ENCODE measurements at places on chromosomes 7 and 10.

GRCh38 chr10:4390219-4390618 is 435.8 kb upstream of the AKR1E2 start:
- DNase-seq: no peak

- DNase-seq: no peak
Measured at GRCh38 chr7:2785071-2785500, 59.0 kb downstream of the GNA12 start.

DNA sequence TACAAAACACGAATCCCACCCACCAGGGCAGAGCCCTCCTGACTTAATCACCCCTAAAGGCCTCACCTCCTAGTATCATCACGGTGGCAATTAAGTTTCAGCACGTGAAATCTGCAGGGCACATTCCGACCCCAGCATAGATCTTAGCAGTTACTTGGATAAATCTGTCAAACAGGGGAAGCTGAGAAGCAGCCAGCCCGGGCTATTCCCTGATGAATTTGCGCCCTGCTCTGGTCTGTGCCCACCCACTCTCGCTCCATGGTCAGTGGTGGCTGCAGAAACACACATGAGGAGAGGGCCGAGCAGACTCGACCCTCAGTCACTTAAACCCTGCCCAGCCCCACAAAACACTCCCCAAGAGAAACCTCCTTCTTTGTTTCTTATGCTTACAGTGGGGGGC is 28.7 kb downstream of the INSIG1 start:
- no peak for DNase-seq

- DNase-seq: no peak
Measured at GRCh38 chr7:143507094-143507518, 29.4 kb downstream of the TAS2R41 start.

DNA sequence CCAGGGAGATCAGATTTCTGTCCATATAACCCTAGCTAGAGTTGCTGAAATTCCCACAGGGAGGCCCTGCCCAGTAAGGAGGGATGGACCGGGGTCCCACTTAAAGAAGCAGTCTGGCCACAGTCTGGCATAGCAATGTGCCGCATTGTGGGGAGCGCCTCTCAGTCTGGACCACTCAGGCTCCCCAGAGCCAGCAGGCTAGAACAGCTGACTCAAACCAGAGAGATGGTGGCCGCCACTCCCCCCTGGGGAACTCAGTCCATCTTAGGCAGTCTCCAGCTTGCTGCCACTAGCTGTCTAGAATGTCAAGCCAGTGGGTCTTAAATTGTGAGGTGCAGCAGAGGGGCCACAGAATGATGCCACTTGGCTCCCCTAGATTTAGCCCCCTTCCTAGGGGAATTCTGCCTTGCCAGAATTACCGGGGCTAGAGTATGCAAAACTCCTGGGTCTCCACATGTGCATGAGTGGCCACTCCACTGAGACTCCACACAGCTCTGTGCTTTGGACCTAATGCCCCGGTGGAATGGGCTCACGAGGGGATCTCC is 133.3 kb upstream of the LANCL2 start:
- DNase-seq: no peak

GRCh38 chr10:70974351-70974901 is 86.1 kb upstream of the PCBD1 start:
- no peak for DNase-seq

DNA sequence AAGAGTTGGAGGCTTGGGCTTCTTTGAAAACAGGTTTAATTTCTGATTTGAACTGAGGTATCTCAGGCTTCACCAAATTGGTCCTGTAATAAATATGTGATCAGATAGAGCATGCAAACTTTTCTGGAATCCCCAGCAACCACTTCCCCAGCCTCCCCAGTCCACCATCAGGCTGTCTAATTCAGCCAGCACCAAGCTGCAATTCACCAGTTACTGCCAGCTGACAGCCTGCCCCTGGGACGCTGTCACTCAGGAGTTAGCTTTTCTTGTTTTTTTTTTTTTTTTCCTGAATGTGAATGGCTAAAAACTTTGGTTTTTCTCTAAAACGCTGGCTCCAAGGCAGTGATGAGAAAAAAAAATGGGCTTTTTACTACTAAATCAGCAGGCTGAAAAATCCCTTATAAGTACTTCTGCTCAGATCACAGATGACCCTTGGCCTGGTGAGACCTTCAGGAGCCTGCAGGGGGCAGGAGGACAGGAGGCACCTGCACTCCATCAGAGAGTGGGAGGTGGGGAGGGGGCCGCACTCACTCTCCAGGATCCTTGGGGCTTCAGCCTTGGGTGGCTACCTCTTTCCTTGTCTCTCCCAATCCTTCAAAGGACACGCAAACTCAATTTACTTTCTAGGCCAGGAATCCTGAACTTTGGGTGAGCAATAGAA is 349.4 kb downstream of the GATA3 start:
- no peak for DNase-seq

GRCh38 chr7:87687653-87688254 is 59.6 kb downstream of the RUNDC3B start:
- no peak for DNase-seq

- DNase-seq: no peak
Measured at GRCh38 chr10:116398224-116398623, 29.4 kb upstream of the PNLIPRP3 start.

DNA sequence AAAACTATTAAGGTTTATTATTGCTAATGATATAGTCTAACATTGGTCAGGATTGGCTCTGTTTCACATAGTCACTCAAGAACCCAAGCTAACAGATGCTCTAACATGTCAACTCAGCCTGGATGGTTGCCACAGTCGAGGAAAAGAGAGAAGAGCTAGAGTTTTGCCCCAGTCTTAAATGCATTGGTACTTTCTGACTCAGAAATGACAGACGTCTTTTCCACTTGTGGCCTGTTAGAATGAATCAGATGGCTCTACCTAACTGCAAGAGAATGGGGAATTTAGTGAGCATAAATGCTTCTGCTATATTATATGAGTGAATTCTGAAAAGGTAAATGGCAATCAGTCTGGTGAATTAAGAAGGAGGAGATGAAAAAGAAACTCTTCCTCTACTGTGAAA is 13.9 kb downstream of the HECTD2 start:
- no peak for DNase-seq

GRCh38 chr10:2244471-2244870 is 507.1 kb upstream of the ADARB2 start:
- DNase-seq: no peak

- no peak for DNase-seq
Measured at GRCh38 chr7:132609906-132610520, 33.7 kb upstream of the PLXNA4 start.

GRCh38 chr7:117325836-117326235 is 3.0 kb upstream of the WNT2 start:
- DNase-seq: no peak

DNA sequence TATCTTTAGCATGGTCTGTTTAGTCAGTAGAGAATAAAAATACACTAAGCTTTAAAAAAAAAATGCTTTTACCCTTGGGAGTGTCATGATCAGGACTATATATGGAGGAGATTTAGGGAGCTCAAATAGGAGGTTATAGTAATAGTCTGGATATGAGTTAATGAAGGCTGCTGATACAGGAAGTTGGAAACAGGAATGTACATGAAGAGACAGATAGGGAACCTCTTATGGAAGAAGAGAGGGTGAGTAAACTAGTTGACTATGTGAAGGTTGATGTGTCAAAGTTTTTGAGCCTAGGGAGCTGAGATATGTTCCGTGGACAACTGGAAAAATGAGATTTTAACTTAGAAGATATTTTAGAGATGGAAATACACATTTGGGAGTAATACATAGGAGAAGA is 472.0 kb upstream of the FZD8 start:
- no peak for DNase-seq

DNA sequence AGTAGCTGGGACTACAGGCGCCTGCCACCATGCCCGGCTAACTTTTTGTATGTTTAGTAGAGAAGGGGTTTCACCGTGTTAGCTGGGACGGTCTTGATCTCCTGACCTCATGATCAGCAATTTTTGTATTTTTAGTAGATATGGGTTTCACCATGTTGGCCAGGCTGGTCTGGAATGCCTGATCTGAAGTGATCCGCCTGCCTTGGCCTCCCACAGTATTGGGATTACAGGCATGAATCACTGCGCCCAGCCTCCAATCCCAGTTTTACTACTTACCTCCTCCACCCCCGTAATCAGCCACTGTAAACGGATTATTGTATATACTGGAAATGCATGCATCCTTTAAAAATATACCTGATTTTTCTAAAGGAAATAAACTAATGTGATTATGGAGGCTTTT is 35.1 kb upstream of the MTPN start:
- no peak for DNase-seq

DNA sequence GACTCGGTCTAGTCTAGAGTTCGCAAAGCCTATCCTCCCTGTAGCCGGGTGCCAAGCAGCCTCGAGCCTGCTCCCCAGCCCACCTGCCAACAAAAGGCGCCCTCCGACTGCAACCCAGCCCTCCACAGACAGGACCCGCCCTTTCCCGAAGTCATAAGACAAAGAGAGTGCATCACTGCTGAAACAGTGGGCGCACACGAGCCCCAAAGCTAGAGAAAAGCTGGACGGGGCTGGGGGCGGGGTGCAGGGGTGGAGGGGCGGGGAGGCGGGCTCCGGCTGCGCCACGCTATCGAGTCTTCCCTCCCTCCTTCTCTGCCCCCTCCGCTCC is 622 bp upstream of the COL1A2 start:
- no peak for DNase-seq

DNA sequence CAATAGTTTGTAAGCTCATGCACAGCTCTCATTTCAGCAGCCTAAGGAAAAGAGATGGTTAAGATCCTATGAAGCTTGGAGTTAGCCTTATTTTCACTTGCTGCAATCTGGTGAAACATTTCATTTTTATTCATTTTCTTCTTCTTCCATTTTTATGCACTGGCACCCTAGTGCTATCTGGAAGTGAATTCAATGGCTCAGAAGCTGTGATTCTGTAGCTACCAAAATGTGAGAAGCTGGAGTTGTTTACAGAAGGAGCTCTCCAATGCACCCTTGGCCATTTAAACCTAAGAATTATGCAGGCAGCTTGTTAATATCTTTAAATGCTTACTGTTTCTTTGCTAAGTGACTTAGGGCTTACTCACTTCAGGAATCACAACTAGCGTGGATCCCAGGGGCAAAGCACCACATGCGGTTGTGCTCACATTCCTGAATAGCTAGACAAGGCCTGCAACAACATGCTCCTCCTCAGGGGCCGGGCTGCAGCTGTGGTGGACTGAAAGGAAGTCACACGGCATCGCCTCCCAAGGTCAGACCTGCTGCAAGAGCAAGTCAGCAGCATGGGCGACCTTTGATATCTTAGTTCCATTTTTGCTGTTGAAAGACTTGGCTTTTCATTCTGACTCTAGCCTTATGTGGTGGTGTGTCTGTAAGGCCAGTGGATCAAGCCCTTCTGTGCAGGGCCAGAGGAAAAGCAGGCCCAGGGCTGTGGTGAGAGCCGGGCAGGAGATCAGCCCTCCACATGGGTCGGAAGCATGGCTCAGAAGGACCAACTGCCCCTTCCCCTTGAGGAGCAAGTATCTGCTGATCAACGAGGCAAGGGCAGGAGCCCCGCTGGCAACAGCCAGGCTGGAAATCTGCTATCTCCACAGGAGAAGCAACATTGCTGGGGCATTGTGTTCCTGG is 91.9 kb upstream of the MBL2 start:
- peak; percentile 79 for DNase-seq

- DNase-seq: no peak
Measured at GRCh38 chr7:155263581-155264143, 34.0 kb upstream of the INSIG1 start.

DNA sequence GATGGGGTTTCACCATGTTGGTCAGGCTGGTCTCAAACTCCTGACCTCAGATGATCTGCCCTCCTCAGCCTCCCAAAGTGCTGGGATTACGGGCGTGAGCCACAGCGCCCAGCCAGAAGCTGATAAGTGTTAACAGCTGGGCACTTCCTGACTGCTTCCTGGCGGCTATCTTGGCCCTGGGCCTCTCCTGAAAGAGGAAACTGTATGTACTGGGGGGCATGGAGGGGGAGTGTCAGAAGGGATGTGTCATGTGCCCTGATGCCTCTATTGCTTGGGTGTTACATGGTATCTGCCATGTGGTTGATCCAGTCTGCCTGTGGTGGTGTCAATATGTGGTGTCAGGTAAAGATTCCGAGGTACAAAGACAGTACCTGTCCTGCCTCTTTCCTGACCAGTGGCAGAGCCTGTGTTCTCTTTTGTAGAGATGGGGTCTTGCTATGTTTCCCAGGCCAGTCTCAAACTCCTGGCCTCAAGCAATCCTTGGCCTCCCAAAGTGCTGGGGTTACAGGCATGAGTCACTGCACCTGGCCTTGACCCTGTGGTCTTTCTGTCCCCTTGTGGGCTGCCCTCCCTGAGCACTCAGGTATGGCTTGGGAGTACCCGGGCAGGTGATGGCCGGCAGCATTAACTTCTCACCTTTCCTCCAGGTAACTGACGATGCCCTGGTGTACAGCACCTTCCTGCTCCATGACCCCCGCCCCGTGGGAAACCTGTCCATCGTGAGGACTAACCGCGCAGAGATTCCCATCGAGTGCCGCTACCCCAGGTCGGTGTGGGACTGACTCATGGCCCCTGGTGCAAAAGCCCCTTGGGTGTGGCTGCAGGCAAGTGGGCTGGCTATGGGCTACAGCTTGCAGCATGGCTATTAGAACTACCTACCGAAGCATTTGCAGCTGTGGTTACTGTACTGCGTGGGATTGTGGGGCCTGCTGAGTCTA is 4.4 kb downstream of the ZP3 start:
- DNase-seq: no peak

GRCh38 chr7:27130540-27131389 is at the start of gene HOXA4:
HOXA4 (minus strand) TSS chr7:27130757; CDS start chr7:27130733, 24 bp downstream.
- no peak for DNase-seq

DNA sequence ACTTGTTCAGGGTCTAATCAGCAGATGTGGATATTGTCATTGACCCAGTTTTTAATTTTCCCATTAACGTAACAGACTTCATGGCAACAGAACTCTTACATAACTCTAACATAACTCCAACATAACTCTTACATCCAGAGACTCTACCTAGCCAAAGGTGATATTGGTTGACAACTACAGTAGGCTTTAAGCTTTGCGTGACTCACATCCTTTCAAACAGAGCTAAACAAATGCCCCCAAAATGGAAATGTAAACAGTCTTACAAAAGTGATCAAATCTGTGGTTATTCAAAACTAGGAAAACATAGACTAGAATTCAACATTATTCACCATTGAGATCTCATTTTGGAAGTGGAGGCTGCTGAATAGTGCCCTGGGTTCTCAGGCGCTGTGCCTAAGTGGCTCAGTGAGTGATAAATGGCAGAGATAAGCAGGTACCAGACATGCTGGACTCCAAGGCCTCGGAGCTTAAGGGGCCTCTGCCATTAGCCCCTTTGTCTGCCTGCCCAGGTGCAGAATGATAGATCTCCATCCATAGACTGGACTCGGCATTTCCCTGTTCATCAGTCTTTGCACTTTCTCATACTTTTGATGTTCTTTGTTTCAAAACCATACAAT is 34.3 kb upstream of the BTBD16 start:
- no peak for DNase-seq

- no peak for DNase-seq
Measured at GRCh38 chr10:125284875-125285597, 124.7 kb upstream of the CTBP2 start.

Measured in amniotic stem cell (primary cell).